Breast epithelium (tissue), 4 donors: ENCODE measurements at places on chromosomes 11 and 22.

DNA sequence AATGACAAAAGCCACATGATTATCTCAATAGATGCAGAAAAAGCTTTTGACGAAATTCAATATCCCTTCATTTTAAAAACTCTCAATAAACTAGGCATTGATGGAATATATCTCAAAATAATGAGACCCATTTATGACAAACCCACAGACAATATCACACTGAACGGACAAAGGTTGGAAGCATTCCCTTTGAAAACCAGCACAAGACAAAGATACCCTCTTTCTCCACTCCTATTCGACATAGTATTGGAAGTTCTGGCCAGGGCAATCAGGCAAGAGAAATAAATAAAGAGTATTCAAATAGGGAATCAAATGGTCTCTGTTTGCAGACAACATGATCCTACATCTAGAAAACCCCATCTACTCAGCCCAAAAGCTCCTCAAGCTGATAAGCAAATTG is 52.0 kb downstream of the CASP12 start:
- no peak overlapping the region for H3K4me3 ChIP-seq
- no peaks in the 10 kb centered on the region for H3K27me3 ChIP-seq
- no peak overlapping the region for H3K27ac ChIP-seq

DNA sequence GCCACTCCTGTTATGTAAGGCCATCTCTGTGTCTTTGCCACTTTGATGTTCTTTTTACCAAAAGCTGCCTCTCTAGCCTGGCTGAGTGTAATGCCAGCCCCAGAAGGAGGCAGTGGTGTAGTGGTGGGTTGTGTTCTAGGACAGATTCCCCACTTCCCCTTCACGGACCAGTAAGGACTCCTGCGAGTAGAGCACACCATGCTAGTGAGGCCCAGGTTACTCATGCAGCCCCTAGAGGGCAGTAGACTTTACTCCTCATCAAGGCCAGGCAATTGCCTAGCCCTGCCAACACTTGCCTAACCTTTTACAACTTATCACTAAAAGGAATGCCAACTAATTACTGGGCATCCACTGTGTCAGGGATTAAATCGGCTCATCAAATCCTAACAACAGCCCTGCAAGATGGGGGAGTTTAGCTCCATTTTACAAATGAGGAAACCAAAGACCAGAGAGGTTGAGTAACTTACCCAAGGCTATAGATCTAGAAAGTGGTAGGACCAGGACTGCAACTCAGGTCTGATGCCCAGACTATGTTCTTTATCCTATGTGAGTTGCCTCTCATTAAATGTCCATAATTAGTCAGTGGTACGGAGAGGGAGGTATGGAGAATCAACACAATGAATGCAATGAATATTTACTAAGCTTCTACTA is 75.3 kb downstream of the APIP start:
- no peaks in the 10 kb centered on the region for H3K27me3 ChIP-seq
- no peak overlapping the region for H3K27ac ChIP-seq
- H3K4me1 ChIP-seq: no peaks in the 10 kb centered on the region
- H3K36me3 ChIP-seq: no peaks in the 10 kb centered on the region
- H3K4me3 ChIP-seq: no peak overlapping the region

DNA sequence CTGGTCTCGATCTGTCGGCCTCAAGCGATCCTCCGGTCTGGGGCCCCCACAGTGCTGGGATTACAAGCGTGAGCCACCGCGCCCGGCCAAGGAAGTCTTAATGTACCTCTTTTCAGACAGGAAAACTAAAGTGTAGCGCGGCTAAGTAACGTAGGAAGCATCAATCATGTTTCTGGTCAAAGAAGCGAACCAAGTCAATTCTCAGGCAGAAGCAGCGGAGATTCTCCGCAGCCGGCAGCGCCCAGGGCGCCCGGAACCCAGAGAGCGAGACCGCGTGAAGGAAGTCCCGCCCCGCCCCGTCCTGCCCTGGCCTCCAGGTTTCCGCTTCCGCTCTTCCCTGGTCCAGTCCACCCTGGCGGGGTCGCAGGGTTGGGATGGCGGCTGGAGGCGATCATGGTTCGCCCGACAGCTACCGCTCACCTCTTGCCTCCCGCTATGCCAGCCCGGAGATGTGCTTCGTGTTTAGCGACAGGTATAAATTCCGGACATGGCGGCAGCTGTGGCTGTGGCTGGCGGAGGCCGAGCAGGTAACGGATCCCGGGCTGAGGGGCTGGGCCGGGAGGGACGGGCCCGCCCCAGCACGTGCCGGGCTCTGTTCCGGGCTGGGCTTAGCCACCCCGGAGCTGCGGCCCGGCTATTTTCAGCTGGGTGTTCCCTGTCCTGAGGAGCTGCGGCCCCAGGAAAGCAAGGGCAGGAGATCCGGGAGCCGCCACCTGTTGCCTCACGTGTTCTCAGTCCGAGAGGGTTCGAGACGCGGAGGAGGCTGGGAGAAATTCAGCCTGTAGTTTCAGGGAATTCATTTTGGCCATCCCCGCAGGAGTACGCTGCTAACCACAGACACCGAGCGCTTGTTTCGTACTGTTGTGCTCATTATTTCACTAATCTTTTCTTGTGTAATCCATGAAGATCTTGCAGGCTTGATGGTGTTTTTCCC is at the start of gene ADSL:
ADSL (plus strand) TSS at position 316 of the 934 bp plus-strand sequence; CDS start at position 375, 59 bp downstream.
- DNase-seq: peak; percentile 70
- peak within 1 kb of the TSS; percentile 65 for H3K4me3 ChIP-seq
- no peaks in the 10 kb centered on the region for H3K27me3 ChIP-seq
- H3K36me3 ChIP-seq: no peaks in the 10 kb centered on the region
- no peaks in the 10 kb centered on the region for H3K4me1 ChIP-seq

DNA sequence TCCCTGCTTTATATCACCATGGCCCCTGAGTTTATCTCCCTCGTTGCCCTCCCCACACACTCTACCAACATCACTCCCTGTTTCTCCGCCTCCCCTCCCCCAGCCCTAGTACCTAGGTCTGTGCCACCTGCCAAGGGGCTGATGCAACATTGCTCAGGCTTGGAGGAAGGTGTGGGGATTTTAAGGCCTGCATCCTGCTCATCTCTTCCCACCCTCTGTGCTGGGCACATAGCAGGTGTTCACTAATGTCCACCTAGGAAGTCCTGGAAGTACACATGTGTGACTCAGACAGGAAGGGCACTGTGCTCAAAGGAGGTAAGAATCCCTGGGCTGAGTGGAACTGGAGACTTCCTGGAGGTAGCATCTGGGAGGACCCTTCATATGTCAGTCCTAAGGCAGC is 37.0 kb downstream of the PDE2A start:
- no peak overlapping the region for H3K4me3 ChIP-seq
- H3K27me3 ChIP-seq: no peaks in the 10 kb centered on the region
- no peak for DNase-seq
- peak overlapping the region; percentile 66 for H3K27ac ChIP-seq
- no peaks in the 10 kb centered on the region for H3K36me3 ChIP-seq
- H3K4me1 ChIP-seq: no peaks in the 10 kb centered on the region

DNA sequence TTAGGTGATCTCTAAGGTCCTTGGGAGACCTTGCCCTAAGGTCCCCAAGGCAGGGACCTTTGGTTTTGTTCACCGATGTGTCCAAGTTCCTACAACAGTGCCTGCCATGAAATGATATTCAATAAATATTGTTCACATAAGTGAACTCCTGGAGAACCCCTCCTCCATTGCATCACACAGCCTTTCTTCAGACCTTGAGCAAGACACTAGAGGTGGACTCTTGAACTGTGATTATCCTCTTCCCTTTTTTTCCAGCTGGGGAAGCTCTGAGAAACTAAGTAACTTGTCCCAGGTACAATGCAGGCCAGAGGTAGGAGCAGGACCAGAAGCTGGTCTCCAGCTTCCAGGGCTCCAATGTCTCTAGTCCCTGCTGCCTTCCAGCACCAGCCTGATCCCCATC is 76.6 kb upstream of the LMO1 start:
- H3K36me3 ChIP-seq: no peaks in the 10 kb centered on the region
- H3K4me1 ChIP-seq: no peaks in the 10 kb centered on the region
- no peak overlapping the region for H3K4me3 ChIP-seq
- no peak for DNase-seq
- no peak overlapping the region for H3K27ac ChIP-seq

DNA sequence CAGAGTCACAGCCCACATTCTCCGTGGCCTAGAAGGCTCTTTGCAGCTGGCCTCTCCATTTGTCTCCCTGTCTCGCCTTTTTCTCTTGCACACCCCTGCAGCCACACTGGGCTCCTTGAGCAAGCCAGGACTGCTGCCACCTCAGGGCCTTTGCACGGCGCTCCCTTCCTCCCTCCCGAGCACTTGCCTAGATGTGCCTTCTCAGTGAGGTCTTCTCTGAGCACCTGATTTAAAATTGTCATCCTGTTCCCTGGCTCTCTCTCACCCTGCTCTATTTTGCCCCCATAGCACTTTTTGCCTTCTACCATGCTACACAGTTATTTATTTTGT is 102.9 kb upstream of the THY1 start:
- H3K27ac ChIP-seq: no peak overlapping the region
- no peaks in the 10 kb centered on the region for H3K36me3 ChIP-seq
- H3K27me3 ChIP-seq: no peaks in the 10 kb centered on the region
- H3K4me1 ChIP-seq: no peaks in the 10 kb centered on the region

DNA sequence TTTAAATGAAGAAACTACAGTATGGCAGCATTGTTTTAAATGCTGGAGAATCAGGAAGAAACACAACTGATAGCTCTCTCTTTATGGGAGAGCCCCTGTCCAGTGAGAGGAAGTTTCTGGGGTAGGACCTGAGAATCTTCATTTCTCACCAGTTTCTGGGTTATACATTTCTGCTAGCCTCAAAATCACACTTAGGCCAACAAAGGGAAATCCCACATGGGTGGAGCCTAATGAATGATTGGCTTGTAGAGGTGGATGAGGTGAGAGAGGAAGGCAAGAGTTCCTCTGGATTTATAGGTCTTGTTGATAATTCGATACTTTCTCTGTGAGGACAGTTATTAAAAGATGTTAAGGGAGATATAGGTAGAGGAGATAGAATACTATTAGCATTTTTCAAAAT is 1397.3 kb upstream of the TENM4 start:
- no peak overlapping the region for H3K4me3 ChIP-seq
- H3K36me3 ChIP-seq: no peaks in the 10 kb centered on the region
- no peaks in the 10 kb centered on the region for H3K4me1 ChIP-seq
